ENCODE measurements at places on chromosomes 16 and 17. TPM values are rescaled to one million over a fixed set of nuclear protein-coding genes. Genes with fewer than 3 reads are reported as not detected.
A peak's percentile ranks its signal among the peaks of the same experiment; 100 is the strongest.

DNA sequence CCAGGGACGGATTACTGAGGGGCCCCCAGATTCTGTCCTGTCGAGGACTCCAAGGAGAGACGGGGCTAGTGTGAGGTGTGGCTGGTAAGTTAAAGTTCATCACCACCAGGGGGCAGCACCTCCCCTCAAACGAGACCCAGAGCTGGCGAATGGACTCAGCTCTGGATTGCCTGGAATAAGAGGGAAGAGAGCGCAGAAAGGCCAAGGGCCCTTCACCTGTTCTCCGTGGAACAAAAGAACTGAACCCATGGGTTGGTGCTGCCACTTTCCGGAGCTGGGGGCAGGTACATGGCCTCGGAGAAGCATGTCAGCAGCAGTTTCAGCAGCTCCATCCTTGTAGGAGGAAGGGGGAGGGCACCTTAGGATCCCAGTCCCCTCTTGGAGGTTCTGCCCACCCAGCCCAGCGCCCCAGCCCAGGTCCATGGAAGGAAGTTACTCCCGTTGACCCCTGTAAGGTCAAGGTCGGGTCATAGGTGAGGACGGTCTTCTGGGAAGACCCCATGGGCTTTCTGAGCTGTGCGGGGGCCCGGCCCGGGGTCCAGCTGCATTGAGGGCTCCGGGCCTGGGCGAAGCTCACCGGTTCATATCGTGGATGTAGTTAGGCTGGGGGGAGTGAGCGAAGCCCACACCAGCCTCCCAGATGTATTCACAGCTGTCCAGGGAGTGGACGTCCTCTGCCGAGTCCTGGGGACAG lies 10.8 kb downstream of the HID1 start:
- peak; percentile 94 for DNase-seq

DNA sequence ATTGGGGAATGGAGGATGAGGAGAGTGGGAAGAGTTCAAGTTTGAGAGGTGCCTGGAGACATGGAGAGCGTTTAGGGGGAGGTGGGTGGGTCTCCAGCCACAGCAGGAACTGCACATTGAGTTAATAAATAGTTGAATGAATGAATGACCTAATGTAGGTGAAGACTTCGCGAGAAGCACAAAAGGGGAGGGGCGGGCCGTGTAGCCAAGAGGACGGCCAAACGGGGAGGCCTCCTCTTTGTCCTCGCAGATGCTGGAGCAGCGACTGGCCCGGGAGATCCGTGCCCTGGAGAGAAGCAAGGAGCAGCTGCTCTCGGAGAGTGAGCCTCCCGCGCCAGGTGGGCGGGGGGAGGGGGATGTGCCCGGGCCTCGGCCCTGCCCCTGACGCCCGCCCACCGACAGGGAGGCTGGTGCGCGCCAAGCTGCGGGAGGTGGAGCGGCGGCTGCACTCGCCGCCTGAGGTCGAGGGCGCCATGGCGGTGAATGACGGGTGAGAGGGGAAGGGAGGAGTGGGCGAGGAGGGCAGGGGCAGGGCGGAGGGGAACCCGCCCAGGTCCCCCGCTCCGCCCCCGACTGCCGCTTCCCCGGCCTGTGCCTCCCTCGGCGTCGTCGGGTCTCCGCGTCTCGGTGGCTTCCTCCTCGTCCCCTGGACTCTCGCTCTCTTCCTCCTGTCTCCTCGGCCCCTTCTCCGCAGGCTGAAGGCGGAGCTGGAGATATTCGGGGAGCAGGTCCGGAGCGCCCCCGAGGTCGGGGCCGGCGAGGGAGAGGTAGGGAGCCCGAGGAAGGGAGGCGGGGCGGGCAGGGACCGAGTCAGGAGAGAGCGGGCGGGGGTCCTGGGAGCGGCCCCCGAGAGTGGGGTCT lies 12.9 kb downstream of the SYCE1L start:
- DNase-seq: peak; percentile 85

DNA sequence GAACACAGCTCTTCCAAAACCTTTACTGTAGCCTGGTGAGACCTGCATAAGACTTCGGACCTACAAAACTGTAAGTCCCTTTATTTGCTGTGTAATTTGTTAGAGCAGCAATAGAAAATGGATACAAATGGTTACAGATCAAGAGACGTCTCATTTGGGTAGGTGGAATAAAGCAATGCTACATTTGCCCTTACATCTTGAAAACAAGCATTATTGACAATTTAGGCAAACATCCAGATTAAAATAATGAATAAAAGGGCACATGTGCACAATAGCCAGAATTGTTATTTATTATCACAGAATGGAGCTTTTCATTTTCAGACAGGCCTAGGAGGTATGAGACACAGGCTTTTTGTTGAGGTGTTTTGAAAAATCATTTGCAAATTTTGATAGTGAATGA lies 222.2 kb upstream of the CPHXL start:
- DNase-seq: no peak

DNA sequence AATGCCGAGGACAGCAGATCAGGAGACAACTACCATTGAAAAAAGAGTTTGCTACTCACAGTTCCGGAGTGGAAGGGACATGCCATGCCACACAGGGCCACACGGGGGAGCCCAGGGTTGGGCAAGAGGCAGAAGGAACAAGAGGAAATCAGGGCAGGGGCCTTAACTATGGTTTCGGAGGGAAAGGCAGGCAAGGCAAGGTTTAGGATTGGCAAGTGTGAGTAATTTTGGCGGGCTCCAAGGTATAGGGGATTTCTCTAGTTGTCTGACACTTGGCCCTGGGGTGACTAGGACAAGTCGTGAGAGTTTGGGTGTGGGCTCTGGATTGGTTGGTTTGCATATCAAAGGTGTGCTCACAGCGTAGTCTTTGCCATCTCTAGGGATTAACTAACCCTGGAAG lies 27.0 kb upstream of the NTN1 start:
- DNase-seq: peak; percentile 93

GRCh38 chr16:17647879-17648872 lies 177.4 kb upstream of the XYLT1 start:
- DNase-seq: no peak

DNA sequence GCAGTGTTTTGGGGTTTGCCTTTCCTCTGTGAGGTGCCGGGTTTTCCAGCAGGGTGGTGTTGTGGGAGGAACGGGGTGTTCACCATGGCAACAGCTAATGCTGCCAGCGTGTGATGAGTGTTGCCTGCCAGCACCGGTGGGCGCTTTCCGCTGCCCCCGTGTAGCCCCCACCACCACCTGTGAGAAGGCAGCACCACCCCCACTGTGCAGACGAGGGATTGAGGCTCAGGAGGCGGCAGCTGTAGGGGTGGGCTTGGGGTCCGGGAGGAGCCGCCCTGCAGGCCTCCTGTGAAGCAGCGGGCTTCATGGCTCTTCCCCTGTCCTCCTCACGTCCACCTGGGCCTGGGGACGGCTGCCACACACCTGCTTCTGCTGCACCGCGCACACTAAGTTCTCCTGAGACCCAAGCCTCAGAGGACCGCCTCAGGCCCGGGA lies 5.2 kb downstream of the RAB40C start:
- no peak for DNase-seq

DNA sequence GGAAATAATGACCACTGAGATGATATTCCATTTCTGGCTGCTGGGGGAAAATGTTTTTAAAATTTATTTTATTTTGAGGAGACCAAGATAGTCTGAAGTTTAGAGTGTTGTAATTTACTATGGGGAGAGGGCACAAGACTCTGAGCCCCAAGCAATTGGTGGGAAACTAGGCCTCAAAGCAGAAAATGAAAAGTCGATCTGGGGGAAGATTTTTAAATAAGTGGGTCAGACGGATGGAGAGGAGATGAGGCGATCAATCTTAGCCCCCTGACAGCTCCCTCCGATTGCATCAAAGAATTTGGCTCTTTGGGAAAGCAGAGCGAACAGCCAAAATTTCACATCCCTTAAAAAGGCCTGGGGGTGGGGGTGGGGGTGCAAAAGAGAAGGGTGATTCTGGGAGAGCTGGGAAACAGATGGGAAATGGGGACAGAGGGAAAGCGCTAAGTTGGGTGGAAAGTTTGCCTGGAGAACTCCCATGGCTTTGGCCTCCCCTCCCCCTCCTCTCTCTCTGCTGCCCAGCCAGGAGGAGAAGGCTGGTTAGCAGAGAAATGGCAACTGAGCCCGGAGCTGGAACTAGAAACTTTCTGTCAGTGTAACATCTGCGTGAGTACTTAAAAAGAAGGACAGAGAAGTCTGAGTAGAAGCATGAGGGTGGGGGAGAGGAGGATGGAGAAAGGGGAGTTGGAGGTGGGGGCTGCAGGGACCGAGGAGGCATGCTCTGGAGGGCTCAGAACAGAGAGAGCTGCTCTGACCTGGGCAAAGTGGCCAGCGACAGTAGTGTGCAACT lies 1.4 kb upstream of the HOXB2 start:
- peak; percentile 58 for DNase-seq

GRCh38 chr17:83131401-83132011 lies 52.1 kb downstream of the METRNL start:
- DNase-seq: no peak

GRCh38 chr17:69724238-69724637 lies 309.7 kb downstream of the MAP2K6 start:
- DNase-seq: no peak

- no peak for DNase-seq
Observed at GRCh38 chr17:75864448-75864871, 9.3 kb upstream of the WBP2 start.

DNA sequence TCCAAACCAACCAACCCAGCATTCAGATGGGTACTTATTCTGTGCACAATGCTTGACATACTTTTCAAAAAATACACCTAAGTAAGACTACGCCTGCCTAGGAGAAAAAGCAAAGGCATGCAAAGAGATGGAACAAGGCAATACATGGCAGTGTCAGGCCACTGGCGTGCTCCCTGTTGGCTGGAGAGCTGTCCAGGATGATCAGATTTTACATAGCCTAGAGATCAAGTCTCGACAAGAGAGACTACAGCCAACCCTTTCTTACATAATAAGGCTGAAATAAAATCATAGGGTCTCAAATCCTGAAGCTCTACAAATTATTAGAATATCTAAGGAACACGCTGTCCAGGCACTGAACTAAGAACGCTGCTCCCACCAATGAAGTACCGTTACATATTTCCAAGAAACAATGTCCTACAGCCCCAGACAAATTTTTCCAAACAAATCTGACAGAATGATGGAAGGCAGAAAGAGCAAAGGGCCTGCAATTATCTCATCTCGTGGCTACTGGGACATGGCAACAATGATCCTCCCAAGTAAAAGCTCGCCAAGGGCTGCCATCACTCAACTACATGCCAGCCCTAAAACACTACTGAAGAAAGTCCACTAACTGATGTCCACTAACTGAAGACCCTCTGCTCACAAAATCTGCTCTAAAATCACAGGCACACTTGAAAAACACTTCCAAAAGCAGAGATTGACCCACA lies 5.1 kb downstream of the RPS15A start:
- no peak for DNase-seq

DNA sequence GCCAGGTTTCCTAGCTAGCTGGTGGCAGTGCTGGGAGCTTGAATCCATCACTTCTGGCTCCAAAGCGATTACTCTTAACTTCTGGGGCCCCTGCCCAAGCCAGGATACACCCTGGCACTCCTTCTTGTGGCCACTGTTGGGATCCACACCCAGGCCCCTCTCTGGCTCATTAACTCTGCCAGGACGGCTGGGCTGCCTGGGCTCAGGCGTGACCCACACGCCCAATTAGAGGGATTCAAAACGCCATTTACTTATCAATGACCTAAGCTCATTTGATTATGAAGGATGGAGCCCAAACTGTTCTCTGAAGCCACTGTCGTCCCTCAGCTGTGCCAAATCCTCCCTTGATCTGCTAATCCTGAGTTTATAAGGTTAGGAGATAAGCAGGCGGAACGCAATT lies 79.7 kb upstream of the BRD7 start:
- DNase-seq: peak; percentile 50

DNA sequence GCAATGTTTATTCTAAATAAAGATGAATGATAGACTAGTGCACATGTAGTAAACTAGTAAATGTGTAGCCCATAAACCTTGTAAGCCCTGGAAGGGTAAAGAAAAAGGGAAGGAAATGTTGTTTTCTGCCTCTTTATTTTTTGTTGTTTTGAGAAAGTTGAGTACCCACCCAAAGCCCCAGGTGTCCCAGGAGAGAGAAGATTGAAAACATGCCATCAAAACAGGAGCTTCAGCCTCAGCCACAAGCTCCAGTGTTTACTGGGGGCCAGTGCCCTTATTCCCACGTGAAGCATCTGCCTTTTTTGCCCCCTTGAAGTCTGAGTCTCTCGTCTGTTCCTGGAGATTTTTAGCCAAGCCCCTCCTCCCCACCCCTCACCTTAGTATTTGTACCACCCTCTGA lies 121.5 kb downstream of the PRKCB start:
- DNase-seq: no peak

DNA sequence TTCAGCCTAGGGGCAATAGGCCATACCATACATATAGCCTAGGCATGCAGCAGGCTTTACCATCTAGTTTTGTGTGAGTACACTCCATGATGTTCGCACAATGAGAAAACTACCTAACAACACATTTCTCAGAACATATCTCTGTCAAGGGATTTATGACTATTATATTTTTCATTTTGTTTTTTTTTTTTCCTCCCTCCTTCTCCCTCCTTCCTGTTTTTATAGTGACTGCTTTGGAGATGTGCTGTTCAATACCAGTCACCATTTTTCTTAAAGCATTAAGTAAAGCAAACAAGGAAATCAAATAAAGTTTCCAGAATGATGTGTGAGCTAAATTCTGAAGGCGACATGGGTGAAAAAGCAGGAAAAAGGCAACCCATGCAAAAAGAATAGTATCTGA lies 194.6 kb downstream of the STX8 start:
- no peak for DNase-seq

- DNase-seq: no peak
Observed at GRCh38 chr17:58224315-58224714, 5.3 kb upstream of the MKS1 start.

DNA sequence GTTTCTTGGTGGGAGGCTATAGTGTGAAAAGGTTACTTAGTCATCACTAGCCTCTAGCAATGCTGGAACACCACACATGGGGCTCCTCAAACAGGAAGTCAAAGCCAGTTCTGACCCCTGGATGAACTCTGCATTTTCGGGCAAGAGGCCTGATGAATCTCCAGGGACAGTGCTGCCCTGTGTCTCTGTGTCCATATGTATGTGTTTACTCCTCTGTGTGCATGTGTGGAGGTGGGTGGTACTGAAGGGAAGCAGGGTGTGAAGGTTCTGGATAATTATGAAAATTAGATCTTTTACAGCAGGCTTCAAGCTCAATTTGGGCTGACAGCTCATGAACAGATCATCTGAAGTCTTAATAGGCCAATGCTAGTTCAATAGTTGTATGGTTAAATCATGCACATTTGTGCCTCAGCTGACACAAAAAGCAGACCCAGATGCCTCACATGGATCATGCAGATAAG lies 133.6 kb downstream of the SNX11 start:
- no peak for DNase-seq

- DNase-seq: no peak
Observed at GRCh38 chr16:370979-371514, 709 bp upstream of the MRPL28 start.

GCGR gene
- 0.85 TPM for total RNA-seq

EPOP gene
- 8.7 TPM for total RNA-seq

HIC1 gene
- total RNA-seq: 0.39 TPM

SRCIN1 gene
- 11.1 TPM for total RNA-seq
